Activated naive CD8-positive, alpha-beta T cell treated with anti-CD3 and anti-CD28 coated beads, Interleukin-2, amount 50 U/mL, for 16 hours (primary cell): ENCODE measurements at places on chromosomes 3 and 15.

- no peak for DNase-seq
Measured at GRCh38 chr3:116153174-116153573, 292.1 kb downstream of the LSAMP start.

DNA sequence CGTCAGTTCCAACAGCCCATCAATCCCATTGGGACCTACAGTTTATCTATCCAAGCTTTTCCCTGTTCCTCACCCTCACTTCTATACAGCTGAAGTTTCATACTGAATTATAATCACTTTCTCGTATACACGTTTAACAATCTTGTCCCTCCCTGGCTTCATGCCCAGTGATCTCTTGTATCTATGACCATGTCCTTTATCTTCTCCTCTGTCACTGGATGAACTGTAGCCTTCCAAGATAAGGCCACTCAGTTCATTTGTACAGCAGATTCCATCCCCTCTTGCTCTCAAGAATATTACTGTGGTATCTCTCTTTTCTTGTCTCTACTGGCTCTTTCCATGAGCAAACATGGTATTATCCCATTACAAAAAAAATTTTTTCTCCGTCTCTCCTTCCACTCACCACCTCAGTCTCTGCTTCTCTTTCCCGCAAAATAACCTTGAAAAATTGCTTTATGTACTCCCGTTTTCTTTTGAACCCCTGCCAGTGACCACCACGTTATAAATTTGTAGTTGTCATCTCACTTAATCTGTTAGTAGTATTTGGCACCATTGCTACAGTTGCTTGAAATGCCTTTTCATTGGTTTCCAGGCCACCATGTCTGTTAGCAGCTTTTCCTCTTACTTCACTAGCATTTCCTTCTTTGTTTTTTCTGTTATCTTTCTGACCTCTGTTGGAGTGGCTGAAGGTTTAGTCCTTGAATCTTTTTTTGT, 9.4 kb downstream of the CTNNB1 start:
- no peak for DNase-seq

DNA sequence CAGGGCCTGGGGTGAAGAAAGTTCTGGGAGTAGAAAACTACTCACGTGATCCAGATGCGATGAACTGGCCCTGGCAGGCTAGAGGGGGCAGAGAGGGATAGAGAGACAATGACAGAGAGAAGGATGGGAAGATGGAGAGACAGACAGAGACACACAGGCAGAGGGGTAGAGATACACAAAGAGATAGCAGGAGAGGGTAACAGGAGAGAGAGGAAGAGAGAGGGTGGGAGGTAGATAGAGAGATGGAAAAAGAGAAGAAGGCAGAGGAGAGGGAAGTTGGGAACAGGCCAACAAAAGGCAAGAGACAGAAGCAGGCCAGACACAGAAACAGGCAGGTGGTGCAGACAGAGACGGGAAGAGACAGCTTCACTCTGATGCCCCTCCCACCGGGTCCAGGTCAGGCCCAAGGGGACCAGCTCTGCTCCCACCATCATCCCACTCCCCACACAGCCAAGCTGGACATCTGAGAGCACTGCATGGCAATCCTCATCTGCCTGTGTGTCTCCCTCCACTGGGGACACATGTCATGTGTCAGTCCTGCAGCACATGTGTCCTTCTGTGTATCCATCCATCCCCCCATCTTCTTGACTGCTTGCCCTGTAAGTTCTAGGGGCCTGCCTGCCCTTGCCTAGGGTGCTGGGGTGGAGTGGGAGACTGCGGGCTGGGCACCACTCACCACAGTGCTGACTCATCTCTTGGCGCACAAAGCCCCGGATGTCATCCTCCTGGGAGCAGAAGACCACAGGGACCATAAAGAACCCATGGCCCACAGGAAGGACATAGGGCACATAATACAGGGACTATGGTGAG, 2.2 kb upstream of the UCN2 start:
- no peak for DNase-seq

DNA sequence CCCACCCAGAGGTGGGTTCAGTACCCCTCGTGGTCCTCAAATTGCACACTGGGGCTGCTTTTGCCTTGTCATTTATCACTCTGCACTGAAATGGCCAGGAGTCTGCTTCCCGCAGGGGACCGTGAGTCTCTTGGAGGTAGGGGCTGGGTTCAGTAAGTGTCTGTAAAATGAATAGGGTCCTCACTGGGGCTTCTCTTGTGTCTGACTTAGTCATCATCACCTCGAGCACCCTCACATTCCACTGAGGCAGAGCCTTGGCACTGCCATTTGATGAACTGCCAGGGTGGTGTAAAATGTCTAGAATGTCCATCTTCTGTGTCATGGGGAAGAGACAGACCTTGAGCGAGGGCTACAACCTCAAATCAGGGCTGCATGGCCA, 61.0 kb upstream of the RYK start:
- DNase-seq = no peak

DNA sequence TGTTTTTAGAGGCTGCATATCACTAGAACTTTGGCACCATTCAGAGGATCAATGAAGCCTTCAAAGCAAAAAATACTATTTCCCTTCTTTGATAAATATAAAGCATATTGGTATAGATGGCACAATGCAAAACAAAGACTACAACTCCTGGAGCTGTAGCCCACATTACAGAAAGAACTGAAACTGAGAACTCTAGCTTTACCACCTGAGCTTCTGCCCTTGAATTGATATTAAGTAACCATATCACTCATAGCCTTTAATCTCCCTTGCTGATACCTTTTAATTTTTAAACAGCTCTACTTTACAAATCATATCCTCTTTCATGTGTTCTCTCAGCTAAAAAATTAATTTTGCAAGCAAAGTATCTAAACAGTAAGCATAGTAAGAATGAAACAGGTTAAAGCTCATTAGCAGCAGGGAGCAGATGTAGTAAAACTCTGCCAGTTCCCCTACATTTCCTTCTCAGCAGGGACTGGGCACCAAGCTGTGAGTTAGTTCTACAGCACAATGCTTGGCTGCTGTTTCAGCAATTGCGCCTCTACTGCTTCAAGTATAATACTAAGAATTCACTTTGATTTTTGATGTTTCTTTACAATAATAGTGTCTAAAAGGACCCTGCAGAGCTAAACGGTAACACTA, 97.9 kb upstream of the NANOGP8 start:
- DNase-seq = no peak
